ENCODE measurements at places on chromosomes 7 and 10.

DNA sequence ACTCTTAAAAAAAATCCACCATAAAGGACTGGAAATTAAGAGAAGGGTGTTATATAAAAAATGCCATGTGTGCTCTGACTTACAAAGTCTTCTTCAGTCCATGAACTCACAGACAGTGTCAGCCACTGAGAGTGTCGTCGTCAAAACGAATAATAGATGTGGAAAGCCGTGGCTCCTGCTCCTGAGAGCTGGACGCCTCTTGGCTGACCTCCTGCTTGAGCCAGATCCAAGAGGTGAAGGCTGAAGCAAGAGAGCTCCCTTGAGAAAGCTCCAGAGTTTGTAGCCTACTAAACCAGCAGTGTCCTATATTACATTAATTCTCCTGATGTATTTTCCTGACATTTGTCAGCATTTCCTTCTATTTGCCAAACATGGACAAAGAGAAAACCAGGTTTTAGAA is 234.3 kb upstream of the C7orf33 start:
- no peak for DNase-seq

DNA sequence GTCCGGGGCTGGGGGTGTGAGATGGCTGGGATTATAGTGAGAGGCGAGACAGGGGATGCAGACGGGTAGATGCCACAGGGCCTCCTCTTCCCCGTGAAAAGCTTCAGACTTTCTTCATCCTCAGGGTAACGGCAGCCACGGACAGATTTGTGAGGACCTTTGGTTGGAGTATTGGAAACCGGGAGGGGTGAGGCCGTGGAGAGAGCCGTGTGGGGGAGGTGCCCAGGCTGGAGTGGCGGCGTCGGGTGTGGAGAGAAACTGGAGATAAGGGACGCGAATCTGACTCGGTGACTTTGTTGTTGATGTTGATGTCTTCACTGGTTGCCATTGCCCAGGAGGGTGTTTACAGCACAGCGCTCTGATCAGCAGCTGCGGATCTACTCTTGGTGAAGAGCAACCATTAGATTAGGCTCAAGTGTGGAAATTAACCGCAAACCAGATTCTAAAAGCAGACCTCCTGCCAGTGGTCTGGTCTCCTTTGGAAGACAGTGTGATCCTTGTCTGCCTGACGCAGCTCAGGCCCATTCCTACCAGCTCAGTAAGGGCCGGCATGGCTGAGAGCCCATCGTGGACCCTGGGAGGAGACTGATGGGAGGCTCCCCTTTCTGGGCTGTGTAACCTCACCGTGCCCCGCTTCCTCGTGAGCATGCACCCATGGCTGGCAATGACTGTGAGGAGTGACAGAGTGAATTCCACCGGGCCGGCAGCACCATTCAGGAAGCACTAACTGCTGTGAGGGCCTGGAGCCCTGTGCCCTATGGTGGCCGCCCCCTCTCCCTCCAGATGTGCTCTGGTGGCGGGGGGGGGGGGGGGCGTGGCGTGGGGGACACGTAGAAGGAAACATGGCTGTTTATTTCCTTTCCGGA is 90.3 kb downstream of the INPP5A start:
- DNase-seq, result no peak

DNA sequence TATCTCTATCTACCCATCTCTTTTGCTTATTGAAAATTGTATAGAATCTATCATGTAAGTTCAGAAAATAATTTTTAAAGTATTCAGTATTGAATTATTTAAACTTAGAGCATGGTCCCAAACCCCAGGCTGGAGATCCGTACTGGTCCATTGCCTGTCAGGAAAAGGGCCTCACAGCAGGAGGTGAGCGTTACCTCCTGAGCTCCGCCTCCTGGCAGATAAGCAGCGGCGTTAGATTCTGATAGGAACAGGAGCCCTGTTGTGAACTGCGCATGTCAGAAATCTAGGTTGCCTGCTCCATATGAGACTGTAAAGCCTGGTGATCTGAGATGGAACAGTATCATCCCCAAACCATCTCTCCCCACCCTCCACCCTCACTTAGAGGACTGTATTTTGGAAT is 266.0 kb upstream of the CNTNAP2 start:
- DNase-seq, result no peak

GRCh38 chr10:51405580-51406351 is 293.6 kb downstream of the CSTF2T start:
- no peak for DNase-seq

DNA sequence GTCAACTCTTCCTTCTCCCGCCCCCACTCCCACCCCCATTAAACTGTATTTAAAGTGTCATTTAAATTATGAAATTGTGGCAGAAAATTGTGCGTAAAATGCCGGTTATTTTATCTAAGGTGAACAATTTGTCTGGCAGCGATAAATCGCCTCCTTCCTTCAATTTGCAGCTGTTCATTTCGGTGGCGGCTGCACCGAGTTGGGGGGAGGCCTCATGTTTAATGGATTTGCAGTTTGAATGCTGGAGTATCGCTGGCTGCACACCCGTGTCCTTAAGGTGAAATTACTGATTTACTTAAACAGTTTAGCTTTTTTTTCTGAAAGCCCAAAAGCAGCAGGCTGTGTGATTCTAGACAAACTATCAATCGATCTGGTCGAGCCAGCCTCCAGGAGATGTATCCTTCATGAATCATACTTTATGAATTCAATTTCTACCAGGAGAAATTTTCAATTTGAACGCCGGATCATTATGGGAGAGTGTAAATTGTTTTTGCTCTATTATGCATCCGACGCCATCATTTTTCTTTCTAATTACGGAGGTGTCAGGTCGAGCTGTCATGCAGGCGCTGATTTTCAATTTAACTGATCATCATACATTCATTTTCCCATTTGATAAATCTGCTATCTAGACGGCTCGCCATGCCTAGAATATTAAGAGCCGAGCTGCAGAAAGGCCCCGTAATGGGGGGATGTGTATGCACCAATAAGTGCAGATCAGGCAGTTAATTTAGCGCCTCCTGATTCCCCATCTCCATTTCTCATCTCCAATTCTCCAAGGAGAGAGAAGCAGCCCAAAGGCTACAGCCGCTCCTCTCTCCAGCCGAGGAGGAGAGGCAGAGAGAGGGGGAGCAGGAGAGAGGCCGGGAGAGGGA is 6.5 kb downstream of the UNCX start:
- no peak for DNase-seq

- DNase-seq, result no peak
Measured at GRCh38 chr10:4847561-4848355, 21.8 kb downstream of the AKR1E2 start.

GRCh38 chr10:97169911-97170693 is 15.7 kb downstream of the SLIT1 start:
- DNase-seq, result peak; percentile 30

GRCh38 chr7:128936798-128937197 is 929 bp upstream of the IRF5 start:
- no peak for DNase-seq

GRCh38 chr10:21020545-21020944 is 123.4 kb upstream of the NEBL start:
- DNase-seq, result no peak

DNA sequence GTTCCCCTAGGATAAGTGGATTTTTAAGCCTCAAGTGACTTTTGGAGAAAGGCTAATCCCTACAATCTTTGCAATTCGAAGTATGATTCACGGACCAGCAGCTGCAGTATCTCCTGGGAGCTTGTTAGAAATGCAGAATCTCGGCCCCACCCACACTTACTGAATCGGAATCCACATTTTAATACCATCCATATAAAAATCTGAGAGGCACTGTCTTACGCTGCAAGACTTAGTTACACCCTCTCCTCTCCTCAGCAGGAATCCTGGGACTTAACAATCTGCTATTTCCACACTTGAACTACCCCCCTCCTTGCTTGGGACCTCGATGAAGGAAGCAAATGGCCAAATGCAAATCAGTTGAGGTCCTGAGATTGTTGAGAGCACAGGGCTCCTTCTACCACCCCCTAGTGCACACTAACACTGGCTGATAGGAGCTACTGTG is 21.0 kb downstream of the ITPRIP start:
- DNase-seq, result no peak

DNA sequence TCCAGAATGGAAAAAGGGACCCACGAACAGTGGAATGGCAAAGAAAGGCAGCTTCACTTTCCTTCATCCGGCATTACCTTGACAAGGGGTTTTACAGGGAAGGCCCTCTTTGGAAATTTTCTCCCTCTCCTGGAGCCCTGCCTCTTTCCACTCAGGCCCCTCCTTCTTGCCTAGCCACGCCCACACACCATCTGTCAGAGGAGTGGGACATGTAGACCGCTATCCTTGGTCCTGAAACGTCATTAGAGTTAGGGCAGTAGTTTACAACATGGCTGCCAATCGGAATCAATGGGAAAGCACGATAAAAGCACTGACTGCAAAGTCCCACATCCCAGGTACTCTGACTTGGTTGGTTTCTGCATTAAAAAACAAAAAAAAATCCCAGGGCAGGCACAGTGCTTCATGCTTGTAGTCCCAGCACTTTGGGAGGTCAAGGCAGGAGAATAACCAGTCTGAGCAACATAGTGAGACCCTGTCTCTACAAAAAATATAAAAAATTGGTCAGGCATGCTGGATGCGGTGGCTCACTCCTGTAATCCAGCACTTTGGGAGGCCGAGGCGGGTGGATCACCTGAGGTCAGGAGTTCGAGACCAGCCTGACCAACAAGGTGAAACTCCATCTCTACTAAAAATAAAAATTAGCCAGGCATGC is 96.4 kb downstream of the MARCHF5 start:
- no peak for DNase-seq

DNA sequence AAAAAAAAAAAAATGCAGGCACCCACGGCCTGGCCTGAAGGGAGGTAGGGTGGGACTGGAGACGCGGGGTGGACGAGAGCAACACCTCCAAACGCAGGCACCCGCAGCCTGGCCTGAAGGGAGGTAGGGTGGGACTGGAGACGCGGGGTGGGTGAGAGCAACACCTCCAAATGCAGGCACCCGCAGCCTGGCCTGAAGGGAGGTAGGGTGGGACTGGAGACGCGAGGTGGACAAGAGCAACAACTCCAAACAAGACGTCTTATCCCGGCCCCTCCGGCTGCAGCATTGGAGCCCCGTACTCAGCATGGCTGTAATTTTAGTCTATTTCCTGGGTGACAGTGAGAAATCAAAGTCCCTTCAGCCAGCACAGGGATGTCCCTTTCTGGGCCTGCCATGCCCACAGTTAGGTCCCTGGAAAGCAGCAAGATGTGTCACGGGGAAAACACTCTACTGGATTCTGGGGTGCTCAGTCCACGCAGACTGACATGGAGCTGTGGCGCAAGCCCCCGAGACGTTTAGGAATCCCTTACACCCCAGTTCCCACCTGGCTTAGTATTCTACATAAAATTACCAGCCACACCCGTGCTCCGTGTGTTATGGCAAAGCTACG is 119.9 kb downstream of the WDR37 start:
- no peak for DNase-seq

- no peak for DNase-seq
Measured at GRCh38 chr7:142785841-142786250, 15.1 kb downstream of the PRSS2 start.

DNA sequence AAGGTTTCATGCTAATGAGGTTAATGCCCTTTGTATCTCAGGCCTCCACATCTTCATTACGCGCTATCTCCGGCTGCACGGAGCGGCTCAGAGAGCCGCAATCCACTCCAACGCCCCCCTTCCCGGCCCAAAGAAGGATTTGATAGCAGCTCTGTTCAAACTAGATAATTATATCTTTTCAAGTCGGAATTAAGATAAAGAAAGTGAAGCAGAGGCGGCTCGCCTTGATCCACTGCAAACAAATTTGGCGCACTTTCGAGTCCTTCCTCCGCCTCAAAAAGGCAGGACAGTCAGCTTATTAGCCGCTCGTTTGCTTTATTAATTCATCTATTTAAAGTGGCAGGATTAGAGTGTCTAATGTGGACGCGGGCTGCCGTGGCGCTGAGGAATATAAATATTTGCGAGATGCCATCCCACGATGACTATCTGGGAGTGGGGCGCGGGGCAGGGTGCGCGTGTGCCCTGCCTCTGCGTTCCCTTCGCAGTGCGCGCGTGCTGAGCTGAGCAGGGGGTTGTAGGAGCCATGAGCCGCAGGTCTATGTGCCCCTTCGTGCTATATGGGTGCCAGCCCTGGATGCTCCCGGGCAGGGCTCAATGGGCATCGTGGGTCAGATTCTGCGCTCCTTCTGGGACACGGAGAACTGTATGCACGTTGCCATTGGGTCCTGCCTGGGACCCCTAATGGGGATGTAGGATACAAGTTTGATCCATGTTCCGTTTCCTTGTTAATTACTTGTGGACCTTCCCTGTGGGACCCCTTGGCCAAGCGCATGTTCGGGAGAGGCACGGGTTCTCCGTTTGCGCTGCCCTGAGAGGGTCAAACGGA is 9.0 kb downstream of the EMX2 start:
- DNase-seq, result no peak

DNA sequence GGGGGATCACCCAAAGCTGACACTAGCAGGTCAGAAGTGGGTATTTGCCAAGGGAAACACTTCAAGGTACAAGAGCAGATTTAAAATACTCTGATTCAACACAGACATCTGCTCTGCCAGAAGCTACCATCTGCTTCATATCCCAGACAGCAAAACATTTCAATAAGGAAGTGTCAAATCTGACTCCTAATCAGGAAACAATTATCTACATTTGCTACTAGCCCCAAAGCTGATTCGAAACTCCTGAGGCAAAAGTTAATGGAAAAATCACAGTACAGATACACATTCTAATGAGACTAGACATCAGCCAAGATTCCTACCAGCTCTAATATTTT is 48.9 kb downstream of the PARD3 start:
- no peak for DNase-seq

DNA sequence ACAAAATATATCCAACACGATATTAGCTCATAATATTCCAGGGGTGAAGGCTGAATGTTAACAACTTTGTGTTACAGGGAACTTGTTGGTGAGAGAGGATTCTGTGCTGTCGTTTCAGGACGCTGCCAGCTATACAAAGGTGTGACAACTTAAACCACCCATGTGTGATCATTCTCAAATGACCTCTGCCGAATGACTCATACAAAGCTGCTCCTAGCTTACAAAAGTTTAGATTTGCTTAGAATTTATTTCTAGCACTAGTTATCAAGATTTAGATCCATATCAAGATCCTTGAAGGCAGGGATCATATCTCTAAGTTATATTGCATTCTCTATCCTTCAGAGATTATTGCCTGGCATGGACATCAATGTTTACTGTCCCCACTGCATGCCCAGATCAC is 65.3 kb downstream of the COBL start:
- no peak for DNase-seq

GRCh38 chr7:98651760-98652159 is 34.7 kb downstream of the NPTX2 start:
- no peak for DNase-seq

- no peak for DNase-seq
Measured at GRCh38 chr10:84241185-84241790, at the start of gene LRIT1. Gene LRIT1, minus strand, starts transcription at chr10:84241546. Its CDS starts 107 bp downstream, at chr10:84241439.

DNA sequence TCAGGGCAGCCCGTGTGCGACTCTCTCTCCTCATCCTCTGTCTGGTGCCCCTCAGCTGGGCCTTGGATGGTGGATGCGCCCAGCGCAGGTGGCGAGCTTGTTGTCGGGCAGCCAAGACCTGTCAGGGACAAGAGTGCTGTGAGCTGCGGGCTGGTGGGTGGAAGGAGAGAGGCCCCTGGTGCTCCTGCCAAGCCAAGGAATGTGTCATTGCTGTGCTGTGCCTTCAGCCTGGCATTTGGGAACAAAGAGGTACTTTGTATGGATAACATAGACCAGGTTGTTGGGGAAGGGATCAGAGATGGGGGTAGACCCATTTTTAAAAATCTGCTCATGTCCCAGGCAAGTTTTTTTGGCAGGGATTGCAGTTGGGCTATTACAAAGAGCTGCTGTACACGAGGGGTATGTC is 120.9 kb downstream of the PKD1L1 start:
- DNase-seq, result no peak

GRCh38 chr7:81478664-81479063 is 291.2 kb downstream of the HGF start:
- peak; percentile 42 for DNase-seq

Measured in NCI-H2029 treated with DMSO at 0.1 percent for 48 hours (cell line).